Right lung (tissue), 10 donors: ENCODE measurements at places on chromosomes 11 and 22. TPM values are rescaled to one million over a fixed set of nuclear protein-coding genes. Genes with fewer than 3 reads are reported as not detected.

- DNase-seq: no peak
Measured at GRCh38 chr11:64705501-64705900, 17.5 kb downstream of the NRXN2 start.

GRCh38 chr11:18066626-18067025 is 20.6 kb upstream of the TPH1 start:
- no peak for DNase-seq

Gene SLC5A4
- polyA plus RNA-seq: 1.9 TPM

Gene MS4A6A
- 23.5 TPM for polyA plus RNA-seq

Gene SCGB1D2
- polyA plus RNA-seq: not detected

DNA sequence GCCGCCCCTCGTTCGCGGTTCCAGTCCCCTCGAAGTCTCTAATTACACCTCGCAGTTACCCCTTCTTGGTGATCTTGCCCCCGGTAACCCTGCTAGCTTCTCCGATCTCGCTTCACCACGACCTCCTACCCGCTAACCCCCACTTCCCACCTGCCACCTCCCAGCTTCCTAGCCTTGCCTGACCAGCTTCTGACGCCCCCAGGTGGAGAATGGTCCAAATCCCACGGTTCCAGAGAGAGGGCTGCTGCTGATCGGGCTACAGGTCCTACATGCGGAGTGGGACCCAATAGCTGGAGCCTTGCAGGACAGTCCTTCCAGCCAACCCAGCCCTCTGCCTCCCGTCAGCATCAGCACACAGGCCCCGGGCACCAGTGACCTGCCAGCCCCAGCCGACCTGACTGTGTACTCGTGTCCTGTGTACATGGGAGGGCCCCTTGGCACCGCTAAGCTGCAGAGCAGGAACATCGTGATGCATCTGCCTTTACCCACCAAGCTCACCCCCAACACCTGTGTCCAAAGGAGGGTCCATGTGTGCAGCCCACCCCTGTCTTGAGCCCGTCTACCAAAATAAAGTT is 31.9 kb downstream of the RRP8 start:
- no peak for DNase-seq

DNA sequence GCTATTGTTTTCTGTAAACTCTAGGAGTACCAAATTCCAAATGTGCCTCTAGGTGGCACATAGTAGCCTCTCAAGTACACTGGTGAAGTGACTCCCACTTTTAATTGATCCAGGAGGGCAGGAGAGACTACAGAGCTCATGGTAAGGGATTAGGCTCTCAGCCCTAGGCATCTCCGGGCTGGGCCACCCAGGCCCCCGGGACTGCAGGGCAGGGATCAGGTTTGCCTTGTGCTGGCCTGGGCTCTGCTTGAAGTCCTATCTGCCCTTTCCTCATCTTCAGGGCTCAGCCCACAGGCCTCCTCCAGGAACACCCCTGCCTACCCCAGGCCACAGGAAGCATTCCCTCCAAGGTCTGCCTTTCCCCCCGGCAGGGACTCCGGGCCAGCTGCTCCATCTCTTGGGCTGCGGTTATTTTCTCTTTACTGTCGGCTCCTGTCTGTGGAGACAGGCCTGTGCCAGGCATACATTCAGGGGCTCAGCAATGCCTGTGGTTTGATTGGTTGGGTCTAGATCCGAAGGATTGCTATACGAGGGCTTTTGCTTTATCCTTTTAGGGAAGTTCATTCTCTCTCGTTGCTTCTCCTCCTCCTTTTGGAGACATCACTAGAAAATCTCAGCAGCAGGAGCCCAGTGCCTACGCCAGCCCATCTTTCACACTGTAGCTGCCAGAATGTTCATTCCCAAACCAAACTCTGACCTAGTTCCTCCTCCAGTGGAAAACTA is 32.8 kb downstream of the PARVA start:
- no peak for DNase-seq

- no peak for DNase-seq
Measured at GRCh38 chr11:27388001-27388400, 25.0 kb upstream of the CCDC34 start.

GRCh38 chr11:76129729-76130128 is 76.6 kb downstream of the WNT11 start:
- DNase-seq: no peak

DNA sequence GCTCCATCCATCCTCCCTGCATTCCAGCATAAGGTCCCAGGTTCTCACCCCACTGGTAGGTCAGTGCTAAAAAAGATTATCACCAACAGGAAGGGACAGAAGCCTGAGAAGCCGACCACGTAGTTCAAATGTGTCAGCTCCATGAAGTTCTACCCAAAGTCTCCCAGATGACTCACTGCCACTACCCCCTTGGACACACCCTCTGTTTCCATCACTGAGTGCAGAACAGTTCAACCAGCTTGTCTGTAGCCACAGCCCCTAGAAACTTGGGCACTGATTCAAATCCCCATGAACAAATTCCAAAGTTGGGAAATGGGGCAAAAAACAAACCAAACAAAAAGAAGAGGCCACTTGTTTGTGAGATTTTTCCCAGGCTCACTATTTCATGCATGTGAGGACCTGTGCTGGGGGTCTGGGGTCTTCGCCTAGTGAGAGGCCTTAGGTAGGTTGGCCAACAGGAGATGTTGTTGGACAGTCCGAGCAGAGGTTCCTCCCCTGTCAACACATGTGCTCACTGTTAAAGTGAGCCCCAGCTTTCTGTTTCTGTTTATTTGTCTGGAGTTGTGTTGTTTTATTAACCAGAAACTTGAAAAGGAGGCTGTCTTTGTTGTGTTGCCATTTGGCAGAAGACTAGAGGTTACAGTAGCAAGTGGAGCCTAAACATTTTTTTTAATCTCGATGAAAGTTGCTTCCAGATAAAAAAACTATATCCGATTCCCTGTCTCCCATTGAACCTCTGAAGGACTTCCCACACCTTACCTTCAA is 24.2 kb upstream of the FLI1 start:
- no peak for DNase-seq

- DNase-seq: no peak
Measured at GRCh38 chr11:124108156-124108555, 7.1 kb upstream of the VWA5A start.

GRCh38 chr22:28143241-28143865 is 224.3 kb upstream of the PITPNB start:
- no peak for DNase-seq

- no peak for DNase-seq
Measured at GRCh38 chr11:99706848-99707247, 686.1 kb downstream of the CNTN5 start.

Gene OSBP2
- 13.6 TPM for polyA plus RNA-seq

Gene OR51E1
- 0.33 TPM for polyA plus RNA-seq

Gene OSBP
- 34.2 TPM for polyA plus RNA-seq

DNA sequence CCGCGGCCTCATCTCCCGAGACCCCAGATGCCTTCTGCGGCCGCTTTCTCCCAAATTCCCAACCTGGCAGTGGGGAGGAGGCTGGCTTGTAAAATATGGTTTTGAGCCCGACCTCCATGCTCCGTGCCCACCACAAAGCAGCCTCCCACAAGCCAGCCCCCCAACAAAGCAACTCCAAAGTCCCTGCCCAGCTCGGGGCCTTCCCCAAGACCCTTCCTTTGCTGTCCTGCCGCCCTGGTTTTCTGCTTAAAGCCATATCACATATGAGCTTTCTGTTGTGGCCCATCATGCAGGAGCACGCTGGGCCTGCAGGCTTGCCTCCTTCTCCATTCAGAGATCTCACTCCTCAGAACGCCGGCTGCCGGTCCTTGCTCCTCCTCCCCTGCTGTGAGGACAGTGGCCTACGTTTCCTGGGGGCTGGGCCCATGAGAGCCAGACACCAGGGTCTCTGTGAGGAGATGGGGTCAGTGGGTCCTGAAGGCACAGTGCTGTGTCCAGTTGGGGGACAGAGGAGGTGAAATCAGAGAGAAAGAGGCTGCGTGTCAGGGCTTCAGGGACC is 680.0 kb downstream of the BRD1 start:
- no peak for DNase-seq

GRCh38 chr22:28736301-28737155 is 5.1 kb downstream of the CHEK2 start:
- DNase-seq: no peak

Gene OPCML
- polyA plus RNA-seq: 1.5 TPM

DNA sequence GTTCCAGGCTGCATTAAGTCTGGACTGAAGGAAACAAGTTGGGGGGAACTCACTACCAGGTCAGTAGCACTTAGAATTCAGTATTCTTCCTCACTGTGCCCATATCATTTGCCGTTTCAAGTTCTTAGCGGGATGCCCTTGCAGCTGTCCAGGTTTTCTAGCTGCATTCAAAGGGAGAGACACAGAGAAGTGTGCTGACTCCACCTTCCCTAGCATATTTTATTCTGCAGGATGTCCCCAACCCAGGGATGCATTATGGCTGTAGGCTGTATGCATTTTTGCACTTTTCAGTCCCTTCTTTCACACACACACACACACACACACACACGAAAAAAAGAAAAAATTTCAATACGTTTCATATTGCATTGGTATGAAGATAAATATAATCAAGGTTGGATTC is 35.8 kb upstream of the MAPK1 start:
- no peak for DNase-seq

Gene IGLL1
- polyA plus RNA-seq: 0.47 TPM
